ENCODE measurements at places on chromosomes 7 and 10.
A peak's percentile ranks its signal among the peaks of the same experiment; 100 is the strongest.

DNA sequence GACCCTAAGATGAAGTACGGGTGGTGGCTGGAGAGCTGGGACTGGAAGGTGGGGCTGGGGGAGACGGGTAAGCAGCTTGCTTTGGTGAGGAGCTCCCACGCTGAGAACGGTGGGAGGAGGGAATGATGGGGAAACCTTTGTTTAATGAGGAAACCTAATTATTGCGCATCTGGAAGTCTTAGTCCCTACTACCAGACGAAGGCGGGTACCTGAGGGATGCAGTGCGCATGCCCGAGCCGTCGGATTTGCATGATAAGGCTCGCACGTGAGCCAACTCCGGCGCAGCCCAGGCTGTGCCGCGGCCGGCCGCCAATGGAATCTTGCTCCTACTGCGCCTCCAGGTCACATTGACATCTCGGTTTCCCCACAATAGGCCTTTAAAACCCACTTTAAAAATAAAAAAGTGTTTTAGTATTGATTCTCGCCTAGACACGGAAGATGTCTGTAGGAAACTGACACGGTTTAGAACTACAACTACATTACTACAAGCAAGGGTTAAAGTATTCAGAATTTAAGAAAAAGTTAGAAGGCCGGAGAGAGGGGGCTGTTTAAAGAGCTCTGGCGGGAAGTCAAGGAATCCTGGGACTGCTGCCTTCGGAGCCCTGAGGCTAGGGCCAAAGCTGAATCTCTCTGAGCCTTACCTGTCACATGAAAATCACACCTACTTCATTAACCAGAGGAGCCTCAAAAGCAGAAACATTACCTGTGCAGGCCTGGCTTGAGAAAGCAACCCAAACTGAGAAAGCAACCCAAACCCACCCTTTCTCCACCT, 12.1 kb upstream of the DLX6 start:
- DNase-seq = no peak

GRCh38 chr7:99380823-99381663, 6.5 kb downstream of the ARPC1B start:
- no peak for DNase-seq

DNA sequence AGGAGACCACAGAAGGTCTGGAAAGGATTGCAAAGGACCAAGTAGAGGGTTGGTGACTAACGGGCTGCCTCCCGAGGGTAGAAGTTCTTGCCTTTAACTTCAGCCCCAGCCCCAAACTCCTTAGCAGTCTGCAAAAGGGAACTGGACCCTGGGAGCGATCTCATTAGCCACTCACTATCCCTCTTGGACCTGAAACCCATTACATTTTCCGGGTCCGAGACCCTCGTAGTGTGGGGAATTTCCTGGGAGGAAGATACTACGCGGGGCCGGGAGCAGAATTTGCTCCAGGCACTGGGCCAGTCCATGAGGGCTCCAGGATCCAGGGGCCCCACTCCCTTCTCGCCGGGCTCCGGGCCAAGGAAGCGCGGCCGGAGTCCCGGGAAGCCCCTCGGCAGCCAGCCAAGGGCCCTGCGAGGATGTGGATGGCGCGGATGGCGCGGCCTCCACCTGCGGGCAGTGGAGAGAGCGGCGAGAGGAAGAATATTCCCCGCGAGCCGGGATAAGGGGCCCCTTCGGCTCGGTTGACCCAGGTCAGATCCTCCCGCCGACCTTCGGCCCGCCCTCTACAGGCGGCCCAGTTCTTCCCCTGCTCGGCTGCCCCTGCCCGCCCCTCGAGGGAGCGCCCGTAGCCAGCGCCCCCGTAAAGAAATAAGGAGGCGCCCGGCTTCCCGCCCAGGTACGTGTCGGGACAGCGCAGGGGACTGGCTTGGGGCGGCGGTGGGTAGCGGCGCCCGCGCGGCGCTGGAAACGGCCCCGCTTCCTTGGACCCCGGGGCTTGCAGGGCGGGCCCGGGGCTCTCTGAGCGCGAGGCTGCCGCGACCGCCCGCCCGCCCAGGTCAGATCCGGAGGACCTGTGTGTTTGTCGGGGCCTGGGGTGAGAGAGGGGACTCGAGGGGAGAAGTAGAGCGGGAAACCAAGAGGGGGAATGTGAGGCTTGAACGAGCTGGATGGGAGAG, at the start of gene MYO3A:
Gene MYO3A (plus strand): TSS at position 577 of the 956 bp plus-strand sequence. CDS start 17,882 bp downstream, outside the sequence.
- no peak for DNase-seq

DNA sequence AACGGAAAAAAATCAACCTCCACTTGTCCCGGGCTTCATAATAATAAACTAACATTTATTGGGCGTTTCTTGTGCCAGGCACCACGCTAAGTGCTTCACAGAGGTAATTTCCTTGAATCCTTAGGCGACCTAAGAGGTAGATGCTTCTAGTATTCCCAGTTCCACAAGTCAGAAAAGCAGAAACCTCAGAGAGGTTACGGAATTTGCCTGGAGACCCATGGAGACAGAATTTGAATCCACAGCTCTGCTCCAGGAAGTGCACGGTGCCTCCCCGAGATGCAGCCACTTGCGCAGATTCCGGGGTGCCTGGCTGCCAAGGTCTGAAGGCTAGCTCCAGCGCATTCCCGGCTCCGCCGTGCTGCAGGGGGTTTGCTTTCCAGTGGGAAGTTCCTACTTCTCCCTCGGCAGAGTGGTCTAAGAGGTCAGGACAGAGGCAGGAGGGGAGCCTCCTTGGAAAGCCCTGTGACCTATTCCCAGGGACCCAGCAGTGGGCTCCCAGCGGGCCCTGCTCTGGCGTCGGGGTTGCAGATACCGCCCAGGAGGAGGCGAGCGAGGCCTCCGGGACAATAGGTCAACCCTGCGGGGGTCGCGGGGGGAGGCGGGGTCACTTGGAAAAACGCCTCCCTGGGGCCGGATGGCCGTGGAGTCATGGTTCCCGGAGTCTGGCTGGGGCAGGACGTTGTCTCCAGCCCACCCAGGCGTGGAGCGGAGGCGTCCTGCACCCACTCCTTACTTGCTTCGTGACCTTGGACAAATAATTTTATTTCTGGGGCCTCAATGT, 10.1 kb upstream of the NKX2-3 start:
- DNase-seq = no peak

DNA sequence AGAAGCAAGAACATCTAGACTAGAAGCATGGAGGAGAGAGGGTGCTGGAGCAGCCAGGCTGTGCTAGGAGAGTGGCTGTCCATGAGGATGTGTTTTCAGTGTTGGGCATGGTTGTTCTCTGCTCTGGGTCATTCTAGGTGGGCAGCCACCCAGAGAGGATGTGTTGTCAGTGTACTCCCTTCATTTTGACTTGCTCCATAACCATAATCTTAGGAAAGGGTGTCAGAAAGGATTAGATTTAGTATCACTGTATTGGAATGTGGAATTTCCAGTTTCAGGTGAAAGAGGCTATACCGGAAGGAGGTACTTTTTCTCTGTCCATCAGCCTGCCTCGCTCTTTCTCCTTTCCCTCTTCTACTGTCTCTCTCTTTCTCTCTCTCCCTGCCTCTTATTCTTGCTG, 474.5 kb upstream of the PODXL start:
- DNase-seq = no peak

DNA sequence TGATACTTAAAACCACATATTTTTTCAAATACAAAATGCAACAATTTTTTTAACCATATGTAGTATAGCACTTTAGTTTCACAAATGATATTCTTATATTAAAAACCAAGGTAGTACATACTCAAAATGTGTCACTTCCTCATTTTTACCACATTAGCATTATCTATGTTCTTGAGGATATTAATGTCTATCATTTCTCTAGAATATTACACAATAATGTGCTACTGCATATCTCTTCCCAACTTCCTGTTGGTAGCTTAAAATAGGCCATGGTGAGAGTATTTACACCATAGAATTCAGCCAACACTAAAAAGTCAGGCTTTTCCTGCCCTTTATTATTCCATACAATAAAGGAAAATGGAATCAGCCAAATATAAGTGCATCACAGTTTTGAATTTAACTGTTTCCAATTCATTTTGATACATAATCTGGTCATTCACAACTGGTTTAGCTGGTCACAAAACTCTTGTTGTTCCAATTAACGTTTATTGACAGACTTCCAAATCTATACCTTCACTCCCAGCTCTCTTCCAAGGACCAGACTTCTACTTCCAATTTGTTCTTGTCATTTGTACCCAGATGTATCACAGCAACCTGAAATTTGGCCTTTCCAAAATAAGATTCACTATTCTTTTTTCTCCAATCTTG, 20.0 kb upstream of the LRRC17 start:
- peak; percentile 40 for DNase-seq

GRCh38 chr7:141161550-141162535, 88.0 kb downstream of the TMEM178B start:
- no peak for DNase-seq

- DNase-seq = no peak
These were observed 55.6 kb downstream of the C10orf120 start for GRCh38 chr10:122643931-122644534.

GRCh38 chr10:77768039-77768438, 130.4 kb upstream of the KCNMA1 start:
- no peak for DNase-seq

DNA sequence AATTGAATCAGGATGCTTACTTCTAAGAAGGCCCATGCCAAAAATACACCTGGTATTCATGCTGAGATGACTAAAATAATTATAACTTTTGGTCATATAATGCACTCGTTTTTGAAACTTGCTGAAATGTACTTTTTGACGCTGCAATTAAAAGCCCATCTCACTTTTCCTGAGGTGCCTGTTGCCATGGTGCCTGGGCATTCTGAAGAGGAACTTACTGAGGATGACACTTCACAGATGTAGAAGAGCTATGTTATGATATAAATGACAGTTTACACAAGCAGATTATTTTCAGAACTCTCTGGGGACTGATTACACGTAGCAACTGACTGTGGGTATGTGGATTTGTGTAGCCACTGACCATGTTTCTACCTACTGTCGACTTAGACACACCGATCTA, 182.4 kb downstream of the TPK1 start:
- DNase-seq = no peak

GRCh38 chr10:99828464-99828863, 46.0 kb downstream of the ABCC2 start:
- no peak for DNase-seq

DNA sequence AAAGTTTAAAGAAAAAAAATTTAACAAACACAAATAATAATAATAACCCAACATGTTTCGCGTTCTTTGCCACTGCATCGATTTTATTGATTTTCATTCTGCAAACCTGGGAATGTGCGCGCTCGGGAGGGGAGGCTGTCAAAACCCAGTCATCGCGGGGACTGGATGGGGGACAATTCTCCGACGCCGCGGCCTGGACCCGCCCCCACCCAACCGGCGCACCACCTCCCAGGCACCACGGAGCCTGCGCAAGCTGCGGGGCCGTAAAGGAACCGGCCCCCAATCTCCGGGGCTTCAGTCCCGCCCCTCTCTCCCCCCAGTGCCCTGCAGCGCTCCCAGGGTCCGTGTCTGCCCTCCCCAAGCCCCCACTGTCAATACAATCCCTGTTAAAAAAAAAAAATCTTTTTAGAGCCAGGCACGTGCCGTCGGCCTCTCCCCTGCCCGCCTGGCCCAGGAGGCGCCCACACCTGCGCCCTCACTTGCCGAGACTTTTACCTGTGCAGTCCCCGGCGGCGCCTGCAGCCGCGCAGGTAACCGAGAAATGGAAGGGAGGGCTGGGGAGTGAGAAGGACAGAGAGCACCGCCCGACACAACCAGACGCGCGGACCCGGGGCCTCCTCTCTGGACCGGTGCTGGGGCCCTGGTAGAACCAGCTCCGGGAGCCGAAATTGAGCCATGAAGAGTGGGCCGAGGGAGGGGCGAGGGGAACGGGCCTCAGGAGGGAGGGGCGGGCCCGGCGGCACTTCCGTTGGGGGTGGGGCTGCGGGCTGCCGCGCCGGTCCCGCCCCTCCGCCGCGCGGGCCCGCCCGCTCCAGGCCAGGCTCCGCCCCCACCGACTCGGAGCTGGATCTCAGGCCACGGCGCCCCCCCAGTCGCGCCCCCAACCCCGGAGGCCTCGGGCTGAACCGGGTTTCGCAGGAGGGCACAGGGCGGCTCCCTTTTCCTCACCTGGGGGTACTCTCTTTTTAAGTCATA, 7.6 kb upstream of the ZNF503 start:
- DNase-seq = peak; percentile 52

- peak; percentile 9 for DNase-seq
These were observed 75.8 kb downstream of the OR13A1 start for GRCh38 chr10:45239642-45240041.

GRCh38 chr7:134870781-134871180, 91.3 kb downstream of the CALD1 start:
- DNase-seq = no peak

DNA sequence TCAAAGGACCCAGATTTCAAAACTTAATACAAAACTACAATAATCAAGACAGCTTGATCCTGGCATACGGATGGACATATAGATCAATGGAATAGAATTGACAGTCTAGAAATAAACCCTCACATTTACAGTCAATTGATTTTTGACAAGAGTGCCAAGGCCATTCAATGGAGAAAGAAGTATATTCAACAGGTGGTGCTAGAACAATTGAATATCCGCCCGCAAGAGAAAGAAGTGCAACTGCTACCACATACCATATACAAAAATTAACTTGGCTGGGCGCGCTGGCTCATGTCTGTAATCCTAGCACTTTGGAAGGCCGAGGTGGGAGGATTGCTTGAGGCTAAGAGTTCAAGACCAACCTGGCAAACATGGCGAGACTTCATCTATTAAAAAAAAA, 23.2 kb upstream of the CCL24 start:
- DNase-seq = no peak

DNA sequence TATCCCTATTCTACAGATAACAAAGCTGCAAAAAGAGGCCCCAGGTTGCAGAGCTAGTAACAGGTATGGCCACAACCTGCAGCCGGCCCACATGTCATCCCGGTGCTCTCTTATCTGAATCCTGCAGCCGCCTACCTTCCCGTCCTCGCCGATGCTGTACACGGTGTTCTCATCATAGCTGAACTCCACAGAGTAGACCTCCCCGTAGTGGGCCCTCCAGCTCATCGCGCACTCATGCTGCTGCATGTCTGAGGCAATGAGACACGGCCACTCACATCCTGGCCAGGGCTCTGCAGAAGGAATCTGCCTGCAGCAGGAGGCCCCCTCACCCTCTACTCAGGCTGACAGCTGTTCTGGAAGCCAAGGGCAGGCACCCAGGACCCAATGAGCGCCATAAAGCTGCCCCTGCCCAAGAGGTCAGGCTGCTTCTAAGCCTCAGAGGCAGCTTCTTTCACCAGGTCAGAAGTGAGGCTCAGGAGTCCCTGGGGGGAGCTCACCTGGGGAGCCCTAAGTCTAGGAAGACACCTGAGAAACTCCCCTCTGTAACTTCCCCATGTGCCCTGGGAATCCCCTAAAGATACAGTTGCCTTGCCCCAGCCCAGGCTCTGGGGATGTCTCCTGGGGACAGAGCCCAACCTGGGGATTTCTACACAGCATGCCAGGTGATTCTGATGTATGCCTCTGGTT, 17.9 kb upstream of the CYREN start:
- DNase-seq = peak; percentile 25

GRCh38 chr7:92253251-92253650, 7.5 kb downstream of the ANKIB1 start:
- DNase-seq = no peak
